ENCODE measurements at places on chromosomes 6 and 20.

GRCh38 chr20:54069501-54069971, 858 bp downstream of the BCAS1 start:
- DNase-seq = no peak

DNA sequence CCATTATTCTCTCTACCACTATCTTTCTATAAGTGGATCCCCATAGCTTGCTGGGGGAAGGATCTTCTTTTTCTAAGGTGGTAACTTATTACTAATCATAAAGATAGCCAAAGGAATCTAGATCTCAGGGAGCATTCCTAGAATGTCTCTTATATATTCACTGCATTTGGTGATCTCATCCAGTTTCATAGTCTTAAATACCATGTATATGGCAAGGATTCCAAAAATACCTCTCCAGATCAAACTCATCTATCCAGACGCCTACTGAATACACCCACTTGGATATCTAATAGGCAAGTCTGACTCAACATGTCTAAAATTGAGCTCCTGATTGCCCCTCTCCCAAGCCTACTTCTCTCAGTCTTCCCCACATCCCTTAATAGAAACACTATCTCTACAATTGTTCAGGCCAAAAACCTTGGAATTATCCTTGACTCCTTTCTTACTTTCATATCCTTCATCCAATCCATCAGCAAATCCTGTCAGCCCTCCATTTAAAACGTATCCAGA, 264.4 kb downstream of the HACE1 start:
- DNase-seq = no peak

DNA sequence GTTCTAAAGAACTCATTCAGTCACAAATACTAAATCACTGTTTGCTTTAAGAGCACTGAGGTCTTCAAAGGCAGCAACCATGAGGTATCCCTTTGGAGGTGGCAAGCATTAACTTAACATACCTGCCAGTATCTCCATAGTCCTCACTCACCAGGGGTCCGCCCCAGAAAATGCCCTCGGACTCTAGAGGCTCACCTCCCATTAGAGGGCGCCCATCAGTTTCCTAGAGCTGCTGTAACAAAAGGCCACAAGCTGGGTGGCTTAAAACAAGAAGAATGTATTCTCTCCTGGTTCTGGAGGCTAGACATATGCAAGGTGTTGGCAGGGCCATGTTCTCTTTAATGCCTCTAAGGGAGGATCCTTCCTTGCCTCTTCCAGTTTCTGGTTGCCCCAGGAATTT, 12.0 kb upstream of the RNGTT start:
- no peak for DNase-seq

DNA sequence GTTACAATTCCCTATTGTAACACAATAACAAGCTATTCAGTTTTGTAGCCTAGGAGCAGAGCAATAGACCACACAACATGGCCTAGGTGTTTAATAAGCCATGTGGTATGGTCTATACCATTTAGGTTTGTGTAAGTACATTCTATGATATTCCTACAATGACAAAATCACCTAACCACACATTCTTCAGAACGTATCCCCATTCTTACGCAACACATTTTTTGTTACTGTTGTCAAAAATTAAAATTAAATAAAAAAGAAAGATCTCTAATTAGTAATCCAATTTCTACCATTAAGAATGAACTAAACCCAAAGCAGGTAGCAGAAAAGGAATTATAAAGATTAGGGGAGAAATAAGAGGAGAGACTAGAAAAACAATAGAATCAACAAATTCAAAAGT, 44.0 kb downstream of the RANBP9 start:
- DNase-seq = no peak

Measured in GM12865 (cell line).